Gastroesophageal sphincter (tissue), 4 donors: ENCODE measurements at places on chromosomes 5 and 9.

DNA sequence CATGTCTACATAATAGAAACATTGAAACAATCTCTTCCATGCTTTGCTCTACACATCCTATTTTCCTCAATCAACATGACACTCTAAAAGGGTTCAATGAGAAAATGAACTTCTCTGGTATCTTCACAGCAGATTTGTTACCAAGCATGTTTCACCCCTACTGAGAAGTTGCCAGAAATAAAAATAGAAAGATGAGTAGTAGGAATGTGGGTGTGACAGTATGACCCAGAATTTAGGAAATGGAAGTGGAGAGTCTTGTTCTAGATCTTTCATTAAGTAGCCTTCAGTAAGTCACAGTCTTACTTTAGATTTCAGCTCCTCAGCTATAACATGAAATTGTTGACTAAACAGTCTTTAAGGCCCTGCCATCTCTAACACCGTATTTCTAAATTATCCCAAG is 581.8 kb downstream of the EFNA5 start:
- ATAC-seq: no peak

- ATAC-seq: no peak
Measured at GRCh38 chr5:19630876-19631275, 357.1 kb downstream of the CDH18 start.

- peak; percentile 12 for ATAC-seq
Measured at GRCh38 chr5:150141544-150142184, 14.0 kb downstream of the PDGFRB start.

DNA sequence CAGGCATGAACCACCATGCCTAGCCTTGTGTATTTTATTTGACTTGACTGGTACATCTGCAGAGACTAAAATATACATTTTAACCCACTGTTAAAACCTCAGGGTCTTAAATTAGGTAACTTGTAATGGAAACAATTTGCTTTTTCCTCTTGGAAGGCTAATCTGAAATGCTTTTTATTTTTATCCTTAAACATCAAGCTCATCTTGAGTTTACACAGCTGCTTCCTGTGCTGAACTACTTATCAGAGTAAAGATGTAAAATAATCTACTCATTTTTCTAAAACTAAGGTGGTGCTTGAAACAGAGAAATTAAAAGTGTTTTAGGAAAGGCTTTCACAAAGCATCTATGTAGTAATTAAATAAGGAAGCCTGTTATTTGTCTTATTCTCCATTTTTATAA is 144.1 kb downstream of the ENTREP1 start:
- ATAC-seq: no peak

- no peak for ATAC-seq
Measured at GRCh38 chr5:17252543-17252942, 35.1 kb downstream of the BASP1 start.

DNA sequence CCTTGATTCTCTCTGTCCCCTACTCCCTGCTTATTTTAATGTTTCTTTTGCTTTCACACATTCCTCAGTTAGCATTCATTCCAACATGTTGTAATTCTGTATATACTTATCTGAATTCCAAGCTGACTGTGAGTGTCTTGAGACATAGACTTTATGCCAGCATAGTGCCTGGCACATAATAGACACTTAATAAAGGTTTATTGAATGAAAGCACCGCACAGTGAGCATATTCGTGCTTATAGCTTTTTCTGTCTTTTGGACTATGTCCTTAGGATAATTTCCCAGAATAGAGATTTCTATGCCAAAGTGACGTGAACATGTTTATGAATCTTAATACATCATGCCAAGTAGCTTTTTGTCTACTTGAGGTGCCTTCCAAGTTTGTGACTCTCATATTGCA is 174.6 kb downstream of the CD180 start:
- peak; percentile 62 for ATAC-seq

- ATAC-seq: peak; percentile 87
Measured at GRCh38 chr9:100426530-100427365, at the start of gene MSANTD3. MSANTD3 (plus strand) TSS chr9:100427143; CDS start chr9:100441939, 14,796 bp downstream.

DNA sequence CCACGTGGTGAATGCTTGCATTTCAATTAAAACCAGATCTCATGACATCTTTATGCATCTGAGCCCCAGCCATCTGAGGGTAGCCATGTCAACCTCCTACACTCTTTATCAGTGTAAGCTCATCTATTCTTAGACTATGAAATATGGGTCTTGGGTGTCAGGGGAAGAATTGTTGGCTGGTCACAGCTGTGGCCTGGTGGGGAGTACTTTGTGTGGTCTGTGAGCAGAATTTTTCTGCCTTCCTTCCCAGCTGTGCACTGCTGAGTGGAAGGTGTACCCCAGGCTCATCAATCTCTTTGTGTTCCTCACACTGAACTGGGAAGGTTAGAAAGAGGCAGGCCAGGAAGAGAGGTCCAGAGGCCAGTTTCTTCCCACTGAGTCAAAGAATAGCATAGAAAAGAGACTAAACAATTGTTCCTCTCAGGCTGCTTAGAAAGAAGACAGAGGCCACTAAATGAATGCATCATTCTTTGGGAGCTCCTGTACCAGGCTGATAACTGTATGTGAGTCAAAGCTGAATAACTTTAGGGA is 202.7 kb upstream of the RGMB start:
- ATAC-seq: no peak

DNA sequence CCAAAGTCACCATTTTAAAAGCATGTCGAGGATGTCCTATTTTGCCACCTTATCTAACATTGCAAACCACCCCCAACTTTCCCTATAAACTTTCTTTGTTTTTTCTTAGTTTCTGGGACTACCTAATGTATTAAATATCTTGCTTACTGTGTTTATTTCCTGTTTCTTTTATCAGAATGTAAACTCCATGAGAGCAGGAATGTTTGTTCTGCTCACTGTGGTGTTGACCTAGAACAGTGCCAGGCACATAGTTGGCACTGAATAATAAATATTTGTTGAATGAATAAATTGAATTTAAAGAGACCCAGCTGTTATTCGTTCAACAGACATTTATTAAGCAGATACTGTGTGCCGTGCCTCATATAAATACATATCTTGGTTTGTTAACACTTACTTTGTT is 35.2 kb downstream of the MACIR start:
- no peak for ATAC-seq

GRCh38 chr9:12811935-12812334 is 37.1 kb downstream of the LURAP1L start:
- no peak for ATAC-seq

DNA sequence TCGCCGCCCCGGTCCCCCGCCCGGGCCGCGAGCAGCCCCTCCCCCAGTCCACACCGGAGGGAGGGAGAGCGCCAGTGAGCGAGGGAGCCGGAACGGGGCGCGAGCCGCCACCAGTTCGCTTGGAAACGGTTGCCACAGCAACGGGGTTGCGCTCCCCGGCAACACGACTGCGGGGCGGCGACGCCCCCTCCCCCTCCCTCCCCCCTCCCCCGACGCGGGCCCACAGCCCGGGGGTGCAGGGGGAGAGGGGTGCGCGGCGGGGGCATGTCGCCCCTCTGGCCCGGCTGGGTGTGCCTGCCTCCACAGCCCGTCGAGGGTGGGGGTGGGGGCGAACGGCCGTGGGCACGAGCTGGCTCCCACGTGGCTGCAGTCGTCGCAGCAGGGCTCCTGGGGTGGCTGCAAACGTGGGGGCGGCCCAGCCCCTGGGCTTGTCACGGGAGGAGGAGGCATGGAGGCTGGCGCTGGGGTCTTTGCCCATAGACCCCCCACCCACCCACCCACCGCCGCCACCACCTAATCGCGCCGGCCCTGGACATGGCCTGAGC is 524 bp downstream of the PRR7 start:
- ATAC-seq: peak; percentile 25

DNA sequence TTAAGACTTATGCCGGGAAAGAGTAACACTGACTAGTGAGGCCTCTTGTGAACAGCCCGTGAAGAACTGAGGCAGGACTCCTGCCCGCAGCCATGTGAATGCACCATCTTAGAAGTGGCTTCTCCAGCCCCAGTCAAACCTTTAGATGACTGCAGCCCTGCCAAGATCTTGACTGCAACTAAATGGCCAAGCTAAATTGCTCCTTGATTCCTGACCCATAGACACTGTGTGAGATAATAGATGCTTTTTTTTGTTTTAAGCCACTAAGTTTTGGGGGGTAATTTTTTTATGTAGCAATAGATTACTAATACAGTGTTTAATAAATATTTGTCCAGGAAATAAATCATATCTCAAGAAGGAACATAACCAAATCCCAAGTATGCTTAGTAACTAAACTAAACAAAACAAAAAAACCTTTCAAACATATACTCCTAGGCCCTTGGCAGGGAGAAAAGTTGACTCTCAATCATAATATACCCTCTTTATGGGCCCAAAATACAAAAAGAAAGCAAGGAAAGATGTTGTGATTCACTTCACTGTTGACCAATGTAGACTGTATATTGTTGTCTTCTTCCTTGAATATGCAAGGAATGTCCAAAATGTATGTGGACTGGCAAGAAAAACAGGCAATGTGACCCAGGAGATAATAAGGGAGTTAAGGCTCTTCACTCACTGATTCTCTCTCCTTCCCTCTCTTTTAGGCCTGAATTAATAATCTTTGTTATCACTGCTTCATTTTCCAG is 79.7 kb upstream of the ZNF366 start:
- ATAC-seq: no peak

GRCh38 chr9:129677456-129677855 is 12.0 kb downstream of the PRRX2 start:
- peak; percentile 23 for ATAC-seq

- no peak for ATAC-seq
Measured at GRCh38 chr5:172635038-172635437, 6.0 kb upstream of the NEURL1B start.

- no peak for ATAC-seq
Measured at GRCh38 chr5:60274747-60275146, 381.2 kb upstream of the PDE4D start.

DNA sequence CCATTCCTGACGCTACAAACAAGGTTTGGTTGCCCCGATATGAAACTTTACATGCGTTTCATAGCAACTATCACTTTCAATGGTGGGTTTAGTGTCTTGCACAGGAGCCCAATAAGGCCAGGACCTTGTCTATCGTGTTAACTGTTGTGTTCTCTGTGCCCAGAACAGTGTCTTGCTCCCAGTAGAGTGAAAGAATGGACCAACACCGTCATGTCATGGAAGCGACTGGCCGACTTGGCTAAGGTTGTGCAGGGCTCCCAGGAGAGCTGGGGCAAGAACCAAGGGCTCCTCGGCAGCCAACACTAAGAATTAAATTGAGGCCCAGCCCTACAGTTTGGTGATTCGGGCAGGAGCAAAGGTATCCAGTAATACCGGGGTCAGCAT is 498 bp upstream of the ARHGEF37 start:
- peak; percentile 27 for ATAC-seq

DNA sequence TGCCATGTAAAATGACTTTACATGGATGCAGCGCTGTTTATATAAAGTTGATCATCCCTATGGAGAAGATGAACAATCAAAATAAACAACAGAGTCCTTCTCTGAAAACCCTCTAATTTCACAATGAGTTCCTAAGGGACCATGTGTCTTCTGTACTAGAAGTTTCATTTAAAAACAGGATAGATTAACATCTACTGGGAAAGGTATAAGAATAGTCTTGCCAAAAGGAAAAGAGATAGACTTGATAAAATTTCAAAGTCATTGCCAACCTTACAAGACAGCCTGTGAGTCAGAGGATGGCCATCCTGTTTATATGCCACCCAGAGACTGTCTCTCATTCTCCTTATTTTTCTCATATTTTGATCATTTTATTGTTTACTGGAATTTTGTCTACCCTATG is 367.1 kb upstream of the PDE4D start:
- ATAC-seq: no peak

DNA sequence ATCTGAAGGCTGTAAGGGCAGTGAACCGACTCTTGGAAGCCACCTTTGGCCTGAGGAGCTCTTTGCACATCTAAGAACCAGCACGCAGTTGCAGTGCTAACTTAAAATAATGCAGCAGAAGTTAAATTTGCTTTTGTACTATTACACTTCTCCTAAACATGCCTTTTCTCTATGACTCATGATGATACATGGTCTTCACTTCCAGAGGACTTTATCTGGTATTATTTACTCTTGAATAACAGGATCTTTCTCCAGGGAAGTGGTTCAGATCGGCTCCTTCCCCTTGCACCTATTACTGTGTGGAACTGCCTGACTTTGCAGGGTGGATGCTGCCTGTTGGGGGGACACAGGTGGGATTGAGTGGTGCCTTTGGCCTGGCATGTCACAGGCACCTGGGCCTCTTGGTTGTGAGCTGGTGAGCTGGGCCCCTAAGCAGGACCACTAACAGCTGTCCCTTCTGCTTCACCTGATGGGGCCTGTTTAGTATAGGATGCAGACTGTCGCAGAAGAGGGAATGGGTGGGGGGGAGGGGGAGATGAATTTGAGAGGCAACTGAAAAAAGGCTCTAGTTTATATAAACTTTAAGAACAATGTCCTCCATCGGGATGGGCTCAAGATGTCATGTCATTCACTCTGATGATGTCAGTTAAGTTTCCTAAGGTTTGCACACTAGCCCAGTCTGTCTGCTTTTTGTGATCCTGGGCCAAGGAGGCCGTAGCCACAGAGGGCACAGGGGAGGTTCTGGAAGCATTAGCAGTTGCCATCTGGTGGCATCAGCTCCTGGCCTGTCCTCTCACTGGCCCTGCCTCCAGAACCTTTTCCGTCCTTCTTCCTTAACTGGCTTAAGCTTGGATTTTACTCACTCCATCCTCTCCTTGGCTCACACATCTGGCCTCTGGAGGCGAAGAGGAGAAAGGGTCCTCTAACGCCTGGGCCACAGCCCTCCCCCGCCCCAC is 33.9 kb upstream of the GABBR2 start:
- no peak for ATAC-seq

DNA sequence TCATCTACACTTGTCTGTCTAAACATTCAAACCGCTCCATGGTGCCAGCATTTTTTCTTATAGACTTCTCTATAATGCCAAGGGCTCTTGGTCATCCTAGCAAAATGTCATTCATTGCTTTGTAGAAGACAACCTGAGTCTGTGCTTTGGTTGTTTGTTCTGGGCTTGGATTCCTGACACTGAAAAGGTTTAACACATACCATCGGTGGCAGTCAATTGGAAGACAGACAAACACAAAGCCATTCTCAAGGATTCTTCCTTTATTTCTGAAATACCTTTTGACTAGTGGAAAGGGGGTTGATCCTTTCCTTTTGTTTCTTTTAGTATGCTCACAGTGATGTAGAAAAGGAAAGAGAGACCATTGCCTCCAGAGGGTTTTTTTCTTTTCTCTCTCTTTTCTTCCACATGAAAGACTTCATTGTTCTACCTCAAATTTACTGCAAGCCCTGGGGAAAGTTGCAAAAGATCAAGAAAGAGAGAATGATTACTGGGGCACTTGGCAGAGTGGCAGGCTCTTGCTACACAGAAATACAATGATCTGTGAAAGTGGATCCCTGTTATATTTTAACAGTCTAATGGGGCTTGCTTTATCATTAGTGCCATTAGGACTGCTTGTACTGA is 66.4 kb upstream of the TMC1 start:
- no peak for ATAC-seq

- no peak for ATAC-seq
Measured at GRCh38 chr5:59390074-59390659, 503.4 kb downstream of the PDE4D start.

DNA sequence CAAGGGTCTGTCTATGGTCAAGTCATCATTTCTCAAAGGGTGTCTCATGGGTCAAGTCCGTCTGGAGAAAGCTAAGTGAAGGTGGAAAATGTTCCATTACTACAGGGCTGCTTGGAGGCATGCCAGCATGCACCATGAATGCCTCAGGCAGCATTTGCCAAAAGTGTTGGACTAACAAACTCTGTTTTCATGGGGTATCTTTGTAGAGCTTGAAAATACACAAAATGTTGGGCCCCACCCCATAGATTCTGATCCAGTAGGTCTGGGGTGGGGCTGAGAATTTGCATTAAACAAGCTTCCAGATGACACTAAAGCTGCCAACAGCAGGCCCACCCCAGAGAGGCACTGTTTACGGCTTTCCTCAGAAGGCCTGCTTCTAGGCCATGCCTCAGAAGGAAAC is 75.0 kb upstream of the FRRS1L start:
- no peak for ATAC-seq

- no peak for ATAC-seq
Measured at GRCh38 chr9:136331556-136332481, 4.5 kb downstream of the GPSM1 start.
